NCI-H526 treated with DMSO at 0.1 percent for 48 hours (cell line): ENCODE measurements at places on chromosomes 5 and 9.
A peak's percentile ranks its signal among the peaks of the same experiment; 100 is the strongest.

- peak; percentile 95 for DNase-seq
These were observed 21.3 kb upstream of the ZNF782 start for GRCh38 chr9:96875461-96876142.

DNA sequence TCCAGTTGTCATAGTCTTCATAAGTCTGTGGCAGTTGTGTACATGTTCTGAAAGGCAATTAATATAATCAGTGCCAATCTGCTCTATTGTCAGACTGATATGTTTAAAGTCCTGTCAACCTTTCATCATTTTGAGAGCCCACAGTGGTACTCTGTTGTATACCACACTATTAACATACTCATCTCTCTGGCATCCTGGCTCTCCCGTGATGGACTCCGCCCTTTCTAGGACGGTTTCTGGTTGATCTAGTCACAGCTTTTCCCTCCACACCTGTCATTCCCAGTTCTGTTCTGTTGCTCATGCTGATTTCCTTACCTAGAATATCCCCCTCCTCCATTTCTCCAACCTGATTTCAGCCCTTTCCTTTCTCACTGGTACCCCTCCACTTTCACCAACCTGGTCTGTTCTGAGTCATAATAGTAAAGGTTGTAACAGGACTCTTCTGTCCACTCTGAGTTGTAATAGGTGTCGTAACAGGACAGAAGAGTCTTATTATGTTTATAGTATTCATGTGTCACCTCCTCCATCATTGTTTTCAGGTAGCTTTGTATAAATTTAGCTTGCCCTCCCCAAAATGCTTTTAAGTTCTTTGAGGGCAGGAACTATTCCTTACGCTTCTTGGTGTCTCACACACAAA, 4.1 kb downstream of the PTCD2 start:
- no peak for DNase-seq

GRCh38 chr5:123134653-123135181, 45.7 kb downstream of the PRDM6 start:
- no peak for DNase-seq

DNA sequence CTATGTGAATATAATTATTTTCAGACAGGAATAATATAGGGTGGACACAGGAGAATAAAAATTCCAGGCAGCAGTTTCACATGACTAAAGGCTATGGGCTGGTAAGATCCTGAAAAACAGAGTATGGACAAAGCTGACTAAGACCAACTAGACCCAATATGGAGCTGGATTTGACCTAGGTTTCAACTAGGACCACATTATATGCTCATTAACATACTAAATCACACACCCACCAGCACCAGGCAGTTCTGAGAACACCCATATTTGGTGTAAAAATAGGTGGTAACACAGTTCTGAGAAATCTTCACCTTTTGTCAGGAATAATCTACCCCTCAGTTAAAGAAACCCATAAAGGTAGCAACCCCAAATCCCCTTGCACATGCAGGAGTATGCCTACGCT, 64.7 kb downstream of the MAPKAP1 start:
- no peak for DNase-seq

- no peak for DNase-seq
These were observed 23.1 kb downstream of the BASP1 start for GRCh38 chr5:17240487-17240886.

DNA sequence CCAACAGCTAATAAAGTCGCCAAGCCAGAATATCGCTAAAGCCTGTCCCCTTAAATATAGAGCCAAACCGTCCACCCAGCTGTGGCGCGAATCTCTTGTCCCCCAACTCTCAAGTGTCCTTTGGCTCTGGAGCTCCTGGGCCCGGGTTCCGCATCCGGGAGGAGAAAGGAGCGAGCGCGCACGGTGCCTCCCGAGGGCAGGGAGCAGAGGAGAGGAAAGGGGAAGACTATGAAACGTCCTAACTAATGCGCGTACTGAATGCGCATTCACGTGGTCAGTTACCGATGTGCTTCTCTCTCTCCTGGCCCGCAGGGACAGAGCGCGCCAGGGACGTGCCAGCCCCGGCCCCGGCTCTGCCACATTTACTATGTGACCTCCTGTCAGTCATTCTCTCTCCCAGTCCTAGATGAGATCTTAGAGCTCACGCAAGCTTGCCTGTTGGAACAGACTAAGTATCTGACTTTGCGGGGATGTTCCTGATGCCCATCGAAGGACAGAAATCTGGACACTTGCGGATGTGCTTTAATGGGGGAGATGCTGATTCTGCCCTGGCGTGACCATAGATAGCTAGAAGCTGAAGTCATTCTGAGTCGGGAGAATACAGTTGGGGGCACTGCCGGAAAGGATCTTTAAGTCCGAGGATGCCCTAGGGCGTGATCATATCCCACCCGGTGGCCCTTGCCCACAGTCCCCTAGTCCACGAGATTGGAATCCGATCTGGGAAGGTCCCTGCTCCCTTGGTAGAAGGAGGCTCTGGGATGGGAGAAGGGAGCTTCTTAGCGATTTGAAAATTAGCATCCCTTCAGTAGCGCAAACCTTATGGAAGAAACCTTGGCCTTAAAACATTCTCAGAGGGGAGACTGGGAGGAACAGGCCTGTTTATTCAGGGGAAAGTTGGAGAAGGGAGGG, 5.7 kb upstream of the EBF1 start:
- DNase-seq, result no peak

DNA sequence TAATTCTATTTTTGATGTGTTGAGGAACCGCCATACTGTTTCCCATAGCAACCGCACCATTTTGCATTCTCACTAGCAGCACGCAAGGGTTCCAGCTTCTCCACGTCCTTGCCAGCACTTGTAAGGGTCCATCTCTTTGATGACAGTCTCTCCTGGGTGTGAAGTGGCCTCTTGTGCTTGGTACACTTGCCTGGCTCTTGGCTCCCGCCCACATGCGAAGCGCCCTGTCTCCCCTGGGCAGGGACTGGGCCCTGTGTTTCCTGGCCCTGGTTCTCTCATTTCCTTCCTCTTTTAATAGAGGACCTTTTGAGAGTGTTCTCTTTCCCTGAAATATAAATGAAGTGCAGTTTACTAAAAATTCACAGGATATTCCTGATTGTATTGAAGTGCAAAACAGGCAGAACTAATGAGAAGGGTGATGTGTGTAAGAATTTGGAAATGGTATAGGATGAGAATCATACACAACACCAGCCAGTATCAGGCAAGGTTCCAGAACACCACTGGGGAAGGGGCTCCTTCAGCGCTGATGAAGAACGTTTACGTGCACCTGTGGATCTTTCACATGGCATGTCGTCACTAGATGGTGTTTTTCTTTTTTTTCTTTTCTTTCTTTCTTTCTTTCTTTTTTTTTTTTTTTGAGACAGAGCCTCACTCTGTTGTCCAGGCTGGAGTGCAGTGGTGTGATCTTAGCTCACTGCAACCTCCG, 73.0 kb downstream of the EHMT1 start:
- no peak for DNase-seq

DNA sequence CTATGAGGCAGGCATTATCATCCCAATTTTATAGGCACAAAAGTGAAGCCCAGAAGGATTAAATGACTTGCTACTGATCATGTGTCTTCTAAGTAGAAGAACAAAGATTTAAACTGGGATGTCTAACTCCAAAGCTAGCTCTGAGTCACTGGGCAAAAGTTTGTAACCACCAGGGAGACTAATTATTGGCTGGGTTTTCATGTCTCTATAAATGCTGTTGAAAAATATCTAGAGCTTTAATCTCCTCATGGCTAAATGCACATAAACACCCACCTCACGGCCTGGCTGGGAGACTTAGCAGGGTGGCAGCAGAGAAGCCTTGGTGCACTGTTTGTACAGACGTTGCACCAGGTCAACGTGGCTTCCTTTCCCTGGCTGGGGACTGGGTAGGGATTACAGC, 144.6 kb downstream of the MELK start:
- DNase-seq, result no peak

DNA sequence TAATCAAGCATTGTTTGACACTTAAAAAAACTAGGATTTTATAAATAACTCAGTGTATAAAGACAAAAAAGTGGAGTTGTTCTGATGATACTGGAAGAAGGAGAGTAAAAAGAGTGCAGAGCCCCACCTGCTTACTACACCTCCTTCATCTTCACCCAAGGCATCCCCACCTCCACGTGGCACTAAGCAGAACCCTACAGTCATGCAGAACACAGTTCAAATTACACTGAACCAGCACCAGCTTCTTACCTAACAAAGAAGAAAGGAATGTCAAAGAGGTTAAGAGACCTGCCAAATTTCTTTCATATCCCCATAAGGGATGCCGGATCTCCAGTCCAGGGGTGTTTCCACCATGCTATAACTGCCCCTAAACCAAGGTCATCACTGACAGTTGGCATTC, 55.5 kb downstream of the PDE4D start:
- DNase-seq, result no peak

DNA sequence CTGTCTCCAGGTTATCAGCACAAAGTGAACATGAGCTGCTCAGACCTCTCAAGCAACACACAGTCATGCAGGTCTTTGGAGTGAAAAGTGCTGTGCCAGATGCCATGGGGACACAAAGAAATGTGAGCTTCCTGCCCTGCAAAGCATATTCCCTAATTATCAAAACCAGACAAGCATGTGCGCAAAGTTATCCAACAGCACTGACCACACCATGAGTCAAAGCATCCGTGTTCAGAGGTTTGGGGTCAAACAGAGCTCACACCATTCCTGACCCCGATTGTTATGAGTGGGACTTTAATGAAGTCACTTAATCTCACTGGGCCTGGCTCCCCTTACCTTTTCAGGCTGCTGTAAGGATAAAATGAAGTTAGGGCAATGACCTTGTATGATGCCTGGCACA, 138.5 kb downstream of the SLIT3 start:
- no peak for DNase-seq

- DNase-seq, result no peak
These were observed 47.4 kb upstream of the SLC2A8 start for GRCh38 chr9:127349483-127350113.

GRCh38 chr5:62682059-62682458, 103.4 kb downstream of the LRRC70 start:
- DNase-seq, result no peak

GRCh38 chr5:1386274-1386717, 41.4 kb upstream of the CLPTM1L start:
- no peak for DNase-seq

DNA sequence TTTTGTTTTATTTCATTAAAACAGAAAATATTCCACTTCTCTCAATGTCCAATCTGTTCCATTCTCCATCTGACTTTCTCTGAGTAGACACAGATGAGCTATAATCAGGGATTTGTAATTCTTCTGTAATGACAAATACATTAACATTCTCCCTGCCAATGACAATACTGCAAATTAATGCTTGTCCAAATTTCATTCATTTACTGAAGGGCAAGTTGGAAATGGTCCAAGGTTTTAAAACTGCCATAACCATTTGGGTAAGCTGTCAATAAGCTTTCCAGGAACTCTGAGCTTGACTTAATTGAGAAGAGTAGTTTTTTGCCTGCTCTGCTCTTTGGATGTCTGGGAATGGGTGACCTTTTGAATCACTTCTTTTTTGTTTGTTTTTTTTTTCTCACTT, 253.5 kb downstream of the DMRTA1 start:
- DNase-seq, result no peak

- DNase-seq, result no peak
These were observed 18.8 kb upstream of the HSD17B3 start for GRCh38 chr9:96320749-96321280.

DNA sequence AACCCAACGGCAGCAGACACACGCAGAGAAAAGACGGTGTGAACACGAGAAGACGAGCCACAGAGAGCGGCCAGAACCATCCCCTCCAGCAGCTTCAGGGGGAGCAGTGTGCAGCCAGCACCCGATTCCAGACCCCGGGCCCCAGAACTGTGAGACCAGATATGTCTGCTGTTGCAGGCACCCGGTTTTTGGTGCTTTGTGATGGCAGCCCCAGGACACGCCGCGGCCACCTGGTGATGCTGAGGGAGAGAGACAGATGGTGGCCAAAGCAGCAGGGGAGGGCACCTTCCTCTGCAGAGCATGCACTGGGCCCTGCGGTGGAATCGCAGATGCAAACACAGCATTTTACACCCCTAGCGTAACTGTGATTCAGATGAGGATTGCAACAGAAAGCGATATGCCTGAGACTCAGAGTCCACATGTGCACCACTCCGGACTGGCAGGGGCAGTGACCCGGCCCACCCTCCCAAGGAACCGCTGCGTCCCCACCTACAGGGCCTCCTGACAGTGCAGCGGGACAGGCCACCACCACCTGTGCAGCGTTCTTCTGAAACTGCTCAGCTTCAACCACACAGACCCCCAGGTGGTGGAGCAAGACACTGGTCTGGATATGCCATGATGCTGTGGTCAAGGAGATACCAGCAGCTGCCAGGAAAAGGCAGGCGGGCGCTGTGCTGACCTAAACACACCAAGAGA, 24.0 kb downstream of the ZDHHC11B start:
- DNase-seq, result no peak

DNA sequence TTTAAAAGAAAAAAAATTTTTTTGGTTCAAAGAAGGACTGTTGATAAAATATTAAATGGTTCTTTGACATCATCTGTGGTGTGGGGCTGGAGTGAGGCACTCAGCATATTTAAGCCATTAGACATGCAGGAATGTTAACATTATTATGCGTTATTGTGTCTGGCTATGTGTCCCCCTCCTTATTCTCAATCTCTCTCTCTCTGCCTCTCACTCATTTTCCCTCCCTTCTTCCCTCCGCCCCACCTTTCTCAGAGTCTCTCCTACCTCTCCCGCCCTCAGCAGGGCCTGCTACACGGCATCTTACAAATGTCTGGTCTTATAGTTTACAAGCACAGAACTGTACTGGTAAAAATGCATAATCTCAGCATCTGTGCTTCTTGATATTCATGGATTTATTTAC, 287.8 kb upstream of the TMEM161B start:
- no peak for DNase-seq

- DNase-seq, result no peak
These were observed 142.7 kb downstream of the ANXA1 start for GRCh38 chr9:73294336-73294735.

DNA sequence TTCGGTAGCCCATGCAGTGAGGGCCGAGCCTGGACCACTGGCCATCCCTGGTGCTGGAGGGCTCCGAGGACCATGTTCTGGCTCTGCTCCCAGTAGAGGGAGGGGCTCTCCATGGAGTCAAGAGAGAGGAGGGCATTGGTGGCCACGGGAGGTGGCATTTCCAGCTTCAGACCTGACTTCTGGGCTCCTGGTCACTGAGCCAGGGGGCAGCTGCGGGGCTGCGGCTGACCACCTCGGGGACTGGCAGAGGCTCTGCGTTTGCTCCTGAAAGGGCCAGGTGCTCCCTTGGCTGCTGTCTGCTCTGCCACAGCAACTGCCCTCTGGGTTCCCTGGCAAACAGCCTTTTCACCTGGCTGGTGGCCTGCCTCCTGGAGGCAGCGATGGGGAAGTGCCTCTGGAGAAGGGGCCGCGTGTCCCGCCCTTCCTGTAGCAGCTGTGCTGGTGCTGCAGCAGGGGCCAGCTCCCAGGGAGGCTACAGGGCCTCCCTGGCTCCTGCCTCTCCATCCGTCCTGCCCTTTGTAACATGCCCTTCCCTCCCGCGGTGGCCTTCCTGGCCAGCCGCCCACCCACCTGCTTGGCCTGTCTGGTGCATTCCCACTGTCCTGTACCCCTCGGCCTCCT, 144.6 kb downstream of the CACNA1B start:
- peak; percentile 44 for DNase-seq

DNA sequence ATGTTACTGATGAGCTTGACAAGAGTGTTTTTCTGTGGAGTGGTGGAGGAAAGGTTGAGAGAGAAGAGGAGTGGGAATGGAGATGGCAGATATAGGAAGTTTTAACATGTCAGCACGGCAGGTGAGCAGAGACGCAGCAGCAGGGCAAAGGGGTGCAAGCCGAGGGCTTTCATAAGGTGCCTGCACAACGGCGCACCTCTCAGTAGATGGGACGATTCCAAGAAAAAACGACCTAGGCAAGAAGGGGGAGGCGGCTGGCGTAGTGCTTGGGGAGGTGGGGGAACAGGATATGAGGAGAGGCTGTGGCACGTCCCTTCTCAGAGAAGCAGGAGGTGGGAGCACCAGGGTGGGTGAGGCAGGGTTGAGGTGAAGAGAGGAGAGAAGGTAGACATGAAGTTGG, 24.5 kb downstream of the ARPC5L start:
- DNase-seq, result no peak
